Metanephros (tissue), 2 donors: ENCODE measurements at places on chromosomes 16 and 17. TPM values are rescaled to one million over a fixed set of nuclear protein-coding genes. Genes with fewer than 3 reads are reported as not detected.

Gene SSTR5
- total RNA-seq, result 0.82 TPM

Gene PCTP
- 21.3 TPM for total RNA-seq

Gene HNF1B
- 51.6 TPM for total RNA-seq

Gene CHD9NB
- total RNA-seq, result 10.1 TPM
